ENCODE measurements at places on chromosomes 2 and 18. TPM values are rescaled to one million over a fixed set of nuclear protein-coding genes. Genes with fewer than 3 reads are reported as not detected.

DNA sequence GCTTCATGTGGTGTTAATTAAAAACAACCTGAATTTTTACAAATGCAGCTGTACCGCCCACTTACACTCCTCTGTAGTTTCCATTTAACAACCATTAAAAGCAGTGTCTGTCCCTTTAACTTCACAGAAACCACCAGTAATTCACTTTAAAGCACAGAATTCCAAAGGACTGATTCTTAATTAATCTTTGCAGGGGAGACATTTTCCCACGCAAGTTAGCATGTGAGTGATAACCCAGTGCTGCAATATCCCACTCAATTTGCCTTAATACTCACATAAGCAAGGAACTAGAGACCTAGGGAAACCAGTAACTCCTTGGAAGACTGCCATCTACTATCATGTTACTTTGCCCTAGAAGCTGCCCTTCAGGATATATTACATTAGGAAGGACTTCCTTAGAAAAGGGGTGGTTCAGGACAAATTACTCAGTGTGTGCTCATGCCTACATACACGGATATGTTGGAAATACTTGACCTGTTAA, 102.3 kb downstream of the OSR1 start:
- DNase-seq, result no peak

The POTEE gene
- total RNA-seq, result 0.47 TPM

GRCh38 chr18:44500808-44501610, 179.7 kb upstream of the SETBP1 start:
- DNase-seq, result no peak

GRCh38 chr2:8790739-8791162, 46.7 kb downstream of the KIDINS220 start:
- no peak for DNase-seq

DNA sequence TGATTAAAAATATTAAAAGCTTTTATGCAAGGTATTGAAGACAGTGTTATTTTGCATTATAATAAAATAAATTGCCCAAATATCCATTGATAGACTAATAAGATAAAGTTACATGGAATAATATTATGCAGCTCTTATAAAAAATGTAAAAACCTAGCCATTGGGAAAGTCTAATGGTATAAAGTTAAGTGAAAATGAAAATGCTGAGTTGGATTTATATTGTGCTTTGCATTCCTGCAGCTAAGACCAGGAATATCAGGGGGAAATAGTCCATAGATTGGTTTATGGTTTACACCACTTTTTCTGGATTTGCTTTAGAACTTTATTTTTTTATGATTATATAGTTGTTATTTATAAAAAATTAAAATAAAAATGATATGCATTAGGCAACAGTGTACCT, 46.1 kb upstream of the LYPD6B start:
- no peak for DNase-seq

DNA sequence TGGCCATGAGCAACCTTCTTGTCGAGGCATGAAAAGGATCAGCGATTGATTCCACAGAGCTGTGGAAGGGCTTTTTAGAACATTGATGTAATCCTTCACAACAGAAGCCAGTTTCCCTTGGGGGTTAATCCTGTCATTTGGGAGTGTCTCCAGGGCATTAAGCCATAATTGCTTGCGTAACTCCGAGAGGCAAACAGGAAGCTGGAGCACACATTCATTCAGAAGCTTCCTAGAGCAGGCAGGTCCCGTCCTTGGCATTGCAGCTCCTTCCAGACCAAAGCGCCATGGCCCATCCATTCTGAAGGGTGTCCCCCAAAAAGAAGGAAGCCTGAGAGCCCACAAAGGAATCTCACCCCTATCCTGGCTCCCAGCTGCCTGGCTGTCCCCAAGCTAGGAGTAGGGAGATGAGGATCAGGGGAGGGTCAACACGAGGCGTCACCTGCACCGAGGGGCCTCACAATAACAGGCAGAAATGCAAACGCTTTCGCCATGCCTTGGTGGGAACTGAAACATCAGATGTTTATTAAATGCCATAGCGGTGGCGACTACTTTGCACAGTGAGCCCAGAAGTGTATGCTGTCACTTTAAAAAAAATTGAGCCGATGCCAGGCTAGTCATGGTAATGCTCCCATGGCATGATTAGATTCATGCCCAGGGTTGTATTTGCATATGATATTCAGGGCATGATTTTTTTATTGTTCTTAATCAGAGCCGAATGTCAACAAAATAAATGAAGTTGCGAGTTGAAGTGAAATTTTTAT, 339.4 kb downstream of the BCL11A start:
- no peak for DNase-seq

The ABCG5 gene
- total RNA-seq, result not detected

All from activated naive CD8-positive, alpha-beta T cell treated with anti-CD3 and anti-CD28 coated beads, Interleukin-2, amount 10 ng/mL, durations not matched to agents 7 days and 5 days (primary cell).